Colonic mucosa (tissue), 4 donors: ENCODE measurements at places on chromosomes 7 and 10.

DNA sequence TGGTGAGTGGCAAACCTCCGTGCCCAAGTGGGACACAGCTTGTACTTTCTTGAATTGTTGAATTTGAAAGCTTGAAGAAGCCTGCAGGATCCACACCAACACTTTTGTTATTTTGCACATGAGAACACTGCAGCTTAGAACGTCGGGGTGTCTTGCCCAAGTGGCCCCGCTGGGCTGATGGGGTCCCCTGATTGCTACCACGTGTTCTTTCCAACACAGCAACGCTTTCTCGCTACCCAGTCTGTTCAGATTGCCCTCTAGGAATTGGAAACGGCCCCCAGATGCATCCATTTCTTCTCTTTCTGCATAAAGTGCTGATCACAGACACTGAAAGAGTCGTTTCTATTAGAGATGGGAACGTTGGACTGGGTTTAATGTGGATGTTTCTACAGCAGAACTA is 268.5 kb downstream of the ADARB2 start:
- no peak for DNase-seq

- DNase-seq: no peak
These were observed 37.7 kb downstream of the PRSS2 start for GRCh38 chr7:142808461-142808801.

DNA sequence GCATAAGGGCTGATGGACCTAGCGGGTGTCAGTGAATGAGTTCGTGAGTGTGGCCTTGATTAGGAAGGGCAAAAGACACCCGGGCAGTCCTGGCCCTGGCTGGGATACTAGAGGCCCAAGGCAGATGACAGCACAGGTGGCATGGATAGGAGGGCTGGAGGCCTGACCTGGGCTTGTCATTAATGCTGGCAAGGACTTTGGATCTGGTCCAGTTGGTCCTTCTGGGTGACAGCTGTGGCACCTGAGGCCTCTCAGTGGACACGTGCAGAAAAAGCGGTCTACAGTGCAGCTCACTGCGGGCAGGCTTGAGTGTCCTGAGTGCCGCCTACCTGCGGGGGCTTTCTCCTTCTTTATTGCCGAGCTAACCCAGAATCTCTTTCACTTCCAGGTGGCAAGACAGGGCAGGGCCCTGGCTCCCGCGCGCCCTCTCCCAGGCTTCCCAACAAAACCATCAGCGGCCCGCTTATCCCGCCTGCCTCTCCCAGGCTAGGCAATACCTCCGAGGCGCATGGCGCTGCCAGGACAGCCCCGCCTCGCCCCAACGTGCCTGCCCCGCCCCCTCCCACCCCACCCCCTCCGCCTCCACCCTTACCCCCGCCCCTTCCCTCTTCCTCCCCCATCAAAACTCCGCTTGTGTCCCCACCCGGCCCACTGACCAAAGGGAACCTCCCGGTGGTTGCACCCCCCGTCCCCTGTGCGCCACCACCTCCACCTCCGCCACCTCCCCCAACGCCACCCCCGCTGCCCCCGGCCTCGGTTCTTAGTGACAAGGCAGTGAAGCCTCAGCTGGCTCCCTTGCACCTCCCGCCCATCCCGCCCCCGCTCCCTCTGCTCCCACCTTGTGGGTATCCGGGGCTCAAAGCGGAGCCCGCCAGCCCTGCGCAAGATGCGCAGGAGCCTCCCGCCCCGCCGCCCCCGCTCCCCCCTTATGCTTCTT is 77.4 kb downstream of the WIPF3 start:
- peak; percentile 29 for DNase-seq

DNA sequence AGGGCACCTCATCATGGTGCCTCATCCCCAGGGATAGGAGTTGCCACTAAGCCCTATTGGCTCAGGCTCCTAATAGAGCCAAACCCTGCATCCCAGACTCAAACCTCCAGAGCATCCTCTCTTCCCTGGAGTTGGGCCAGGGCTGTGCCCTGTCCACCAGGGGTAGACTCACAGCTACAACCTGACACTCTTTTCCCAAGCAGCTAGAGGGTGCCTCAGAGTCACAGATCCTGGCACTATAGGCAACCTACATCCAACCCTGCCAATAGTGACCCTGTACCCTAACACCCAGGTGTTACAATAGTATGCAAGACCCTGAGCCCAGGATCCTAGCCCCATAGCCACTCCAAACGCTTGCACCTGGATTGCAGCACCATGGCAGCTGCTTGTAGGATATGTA is 64.0 kb upstream of the PLA2G12B start:
- DNase-seq: no peak

- DNase-seq: no peak
These were observed 203.6 kb downstream of the MACC1 start for GRCh38 chr7:20013536-20013935.

GRCh38 chr10:13803566-13804554 is 217.1 kb downstream of the PRPF18 start:
- no peak for DNase-seq

DNA sequence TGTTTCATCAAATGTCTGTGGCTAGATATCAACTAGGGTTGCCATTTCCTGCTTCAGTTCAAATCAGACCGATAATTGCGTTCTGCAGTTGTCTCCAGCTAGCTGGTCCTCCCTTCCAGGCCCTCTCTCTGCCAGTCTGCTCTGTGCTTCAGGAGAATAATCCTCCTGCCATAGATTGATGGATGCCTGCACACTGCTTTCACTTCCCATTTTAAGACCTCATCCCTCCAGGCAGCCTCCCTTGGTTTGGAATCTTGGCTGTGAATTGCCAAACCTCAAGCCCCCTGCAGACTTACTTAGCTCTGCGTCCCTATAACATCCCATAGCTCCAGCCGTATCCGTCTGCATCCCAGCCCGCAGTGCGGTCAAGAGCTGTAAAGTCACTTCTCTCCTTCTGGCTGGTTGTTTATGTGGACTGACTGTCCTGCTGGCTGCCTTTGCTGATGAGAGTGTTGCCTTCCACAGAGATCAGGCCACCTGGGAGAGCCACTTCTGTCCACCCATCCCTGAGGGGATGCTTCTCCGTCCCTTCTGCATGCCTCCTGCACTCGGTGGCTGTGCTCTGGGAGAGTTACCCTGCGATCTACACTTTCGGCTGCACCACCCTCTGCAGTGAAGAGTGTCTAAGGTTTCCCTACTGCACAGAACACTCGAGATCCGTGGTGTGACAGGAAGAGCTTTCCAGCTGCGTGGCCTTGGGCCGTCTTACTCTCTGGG is 22.4 kb upstream of the KLF6 start:
- no peak for DNase-seq

- DNase-seq: no peak
These were observed 50.9 kb downstream of the DOCK1 start for GRCh38 chr10:126955934-126956711.

DNA sequence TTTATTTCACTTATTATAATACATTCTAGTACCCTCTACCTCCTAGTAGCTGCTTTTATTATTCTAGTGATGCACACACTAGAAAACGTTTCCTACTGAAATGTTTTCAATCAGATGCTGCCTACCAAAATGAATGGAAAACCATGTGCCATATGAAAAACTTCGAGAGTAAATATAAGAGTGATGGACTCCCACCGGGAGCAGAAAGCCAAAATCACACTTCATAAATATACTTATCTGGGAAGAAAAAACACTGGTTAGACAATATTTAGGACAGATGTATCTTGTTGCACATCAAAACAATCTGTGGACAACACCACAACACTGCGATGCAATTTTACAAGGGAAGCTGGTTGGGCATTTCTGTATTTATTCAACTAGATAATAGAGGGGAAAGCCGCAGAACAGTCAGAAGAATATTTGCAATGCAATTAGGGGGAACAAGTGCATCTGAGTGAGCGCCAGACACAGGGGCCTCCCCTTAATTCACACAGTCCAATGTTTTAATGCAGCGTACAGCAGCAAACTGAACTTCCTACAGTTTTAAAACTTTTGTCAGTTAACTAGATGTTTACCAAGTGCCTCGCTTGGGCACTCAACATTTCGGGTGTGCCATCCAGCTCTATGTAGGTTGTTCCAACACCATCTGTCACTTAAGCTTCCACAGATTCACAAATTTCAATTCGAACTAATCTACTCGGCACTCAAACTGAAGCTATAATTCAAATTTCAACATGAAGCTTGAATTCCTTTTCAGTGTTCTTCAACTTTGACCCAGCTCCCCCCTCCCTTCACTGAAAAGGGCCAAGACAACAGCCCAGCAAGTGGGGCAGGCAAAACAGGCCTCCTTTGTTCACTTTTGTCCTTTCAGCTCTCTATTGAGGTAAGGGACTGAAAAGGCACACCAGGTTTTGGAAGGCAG is 7.4 kb downstream of the NRCAM start:
- DNase-seq: no peak

- DNase-seq: no peak
These were observed 69.5 kb downstream of the MYL10 start for GRCh38 chr7:101559586-101559985.

DNA sequence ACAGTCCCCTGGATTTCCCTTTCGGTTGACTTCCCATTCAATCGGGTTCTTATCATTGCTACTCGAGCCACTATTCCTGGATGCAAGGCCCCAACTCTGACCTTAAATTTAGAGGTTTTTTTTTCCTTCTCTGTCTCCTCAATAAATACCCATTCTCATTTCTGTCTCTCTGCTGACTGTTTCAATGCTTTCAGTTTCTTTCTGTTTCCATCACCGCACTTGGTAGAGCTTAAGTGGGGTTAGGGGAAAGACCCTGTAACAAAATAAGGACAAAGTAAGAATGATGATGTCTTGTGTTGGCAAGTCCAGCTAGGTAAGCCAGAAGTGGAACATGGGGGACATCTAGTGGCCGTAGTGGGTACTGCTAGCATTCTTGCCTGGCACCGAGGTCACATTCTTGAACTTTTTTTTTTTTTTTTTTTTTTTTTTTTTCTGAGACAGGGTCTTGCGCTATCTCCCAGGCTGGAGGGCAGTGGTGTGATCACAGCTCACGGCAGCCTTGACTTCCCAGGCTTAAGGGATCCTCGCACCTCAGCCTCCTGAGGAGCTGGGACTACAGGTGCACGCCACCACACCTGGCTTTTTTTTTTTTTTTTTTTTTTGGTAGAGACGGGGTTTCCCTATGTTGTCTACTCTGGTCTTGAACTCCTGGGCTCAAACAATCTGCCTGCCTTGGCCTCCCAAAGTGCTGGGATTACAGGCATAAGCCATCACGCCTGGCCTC is 40.3 kb downstream of the ZC3HC1 start:
- DNase-seq: peak; percentile 87

- no peak for DNase-seq
These were observed 30.5 kb downstream of the GNA12 start for GRCh38 chr7:2813350-2814185.

- no peak for DNase-seq
These were observed 1034.5 kb upstream of the PHF14 start for GRCh38 chr7:9939176-9939575.

DNA sequence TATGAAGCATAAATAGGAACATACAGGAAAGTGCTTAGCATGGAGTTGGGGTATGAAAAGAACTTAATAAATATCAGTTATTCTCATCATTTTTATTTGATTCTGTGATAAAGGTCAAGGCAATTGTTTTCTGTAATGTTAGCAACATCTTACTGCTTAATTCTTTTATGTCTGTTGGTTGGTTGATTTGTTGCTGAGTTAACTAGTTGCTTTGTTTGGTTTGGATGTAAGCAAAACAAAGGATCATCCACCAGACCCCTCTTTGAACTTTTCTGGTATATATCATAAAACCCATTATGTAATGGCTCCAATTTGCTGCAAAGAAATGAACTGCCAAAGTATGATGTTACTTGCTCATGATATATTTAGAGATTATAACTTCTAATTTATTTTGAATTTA is 44.5 kb downstream of the CH25H start:
- DNase-seq: no peak

GRCh38 chr7:105512415-105512814 is 9.7 kb downstream of the PUS7 start:
- DNase-seq: no peak

DNA sequence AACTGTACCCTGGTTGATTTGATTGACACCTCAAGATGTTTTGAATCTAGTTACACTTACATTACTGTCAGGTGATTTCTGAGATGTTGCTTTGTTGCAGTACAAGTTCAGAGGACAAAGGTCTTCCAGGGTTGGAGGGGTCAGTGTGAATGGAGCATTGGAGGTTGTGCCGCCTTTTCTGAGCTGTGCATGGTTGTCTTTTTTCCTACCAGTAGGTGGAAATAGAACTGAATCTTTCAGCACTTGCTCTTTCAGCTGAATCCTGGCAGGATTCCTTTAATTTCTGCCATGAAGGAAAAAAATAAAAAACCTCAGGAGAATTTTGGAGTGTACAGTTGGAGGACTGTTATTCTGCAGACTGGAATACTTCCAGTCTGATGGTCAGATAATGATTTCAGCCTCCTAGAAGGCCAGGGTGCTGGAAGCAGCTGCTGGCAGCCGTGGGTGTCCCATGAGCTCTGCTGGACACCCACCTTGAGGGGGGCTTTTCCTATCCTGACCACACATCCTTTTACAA is 82.7 kb downstream of the PLCE1 start:
- peak; percentile 46 for DNase-seq

DNA sequence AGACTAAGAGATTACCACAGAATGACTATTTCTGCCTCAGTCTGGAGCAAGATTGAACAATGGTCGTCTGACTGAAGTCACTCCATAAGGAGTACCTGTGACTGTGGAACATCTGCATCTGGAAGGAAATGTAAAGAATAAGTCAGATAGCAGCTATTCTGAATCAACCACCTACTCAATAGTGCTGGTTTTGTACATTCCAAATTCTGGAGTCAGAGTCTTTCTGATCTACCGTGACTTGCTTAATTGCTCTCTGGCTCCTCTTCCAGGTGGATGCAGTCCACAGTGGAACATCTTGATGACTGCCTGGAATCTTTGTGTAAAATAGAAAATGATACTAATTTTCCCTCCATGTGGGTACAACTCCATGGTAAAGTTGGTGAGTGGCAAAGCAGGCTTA is 156.3 kb upstream of the SEMA3C start:
- no peak for DNase-seq

DNA sequence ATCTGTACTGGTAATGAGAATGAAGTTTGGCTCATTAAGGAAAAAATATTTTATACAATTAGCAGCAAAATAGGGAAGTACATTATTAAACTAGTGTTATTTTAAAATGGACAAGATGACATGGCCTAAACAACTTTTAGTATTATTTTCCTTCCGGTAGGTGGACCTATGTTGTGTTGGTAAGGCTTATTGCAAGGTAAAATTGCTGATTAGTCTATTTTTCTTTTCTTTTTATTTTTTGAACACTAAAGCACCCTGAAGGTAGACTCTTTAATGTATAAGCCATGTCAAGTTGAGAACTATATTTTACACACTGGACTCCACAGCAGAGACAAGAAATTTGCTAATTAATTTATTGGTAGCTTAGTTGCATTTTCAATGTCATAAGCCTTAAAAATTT is 239.5 kb upstream of the POT1 start:
- DNase-seq: no peak

- no peak for DNase-seq
These were observed 174.7 kb upstream of the TCF7L2 start for GRCh38 chr10:112775381-112775780.

DNA sequence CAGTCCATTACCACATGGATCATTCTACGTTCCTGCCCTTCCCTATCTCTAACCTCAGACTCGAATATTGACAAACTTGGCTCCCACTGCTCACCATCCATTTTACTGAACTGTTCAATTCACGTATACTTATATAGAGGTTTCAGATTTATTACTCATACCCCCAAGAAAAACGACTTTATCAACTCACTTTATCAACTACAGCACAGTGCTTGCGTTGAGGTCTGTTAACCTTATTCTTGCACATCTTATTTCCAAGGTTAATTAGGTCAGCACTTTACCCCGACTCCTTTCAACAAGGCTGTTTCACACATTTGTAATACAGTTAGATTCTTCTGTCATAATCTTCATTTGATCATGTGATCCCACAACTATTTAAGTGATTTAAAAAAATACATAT is 162.3 kb upstream of the AHR start:
- DNase-seq: no peak
